Stomach (tissue), 19 donors: ENCODE measurements at places on chromosomes 7 and 10. TPM values are rescaled to one million over a fixed set of nuclear protein-coding genes. Genes with fewer than 3 reads are reported as not detected.

Gene FAM241B
- not detected for total RNA-seq

Gene DGKB
- 0.89 TPM for total RNA-seq

DNA sequence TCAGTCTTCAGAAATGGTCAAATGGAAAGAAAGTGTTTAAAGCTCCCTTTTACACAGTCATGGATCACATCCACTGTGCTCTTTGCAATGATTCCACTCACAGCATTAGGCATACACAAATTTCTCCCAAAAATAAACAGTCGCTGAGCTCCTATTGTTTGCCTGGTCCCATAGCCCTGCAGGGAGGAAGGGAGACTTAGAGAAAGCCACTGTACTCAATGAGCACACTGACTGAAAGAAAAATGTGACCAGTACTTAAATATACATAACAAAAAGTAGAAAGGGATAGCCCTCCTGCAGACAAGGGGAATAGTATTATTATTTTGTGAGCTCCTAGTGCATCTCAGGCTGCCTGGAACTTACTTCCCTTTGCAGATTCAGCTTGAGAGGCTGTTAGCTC is 853.2 kb downstream of the GRID1 start:
- H3K27ac ChIP-seq: no peak overlapping the region
- DNase-seq: no peak
- no peaks in the 10 kb centered on the region for H3K36me3 ChIP-seq
- no peaks in the 10 kb centered on the region for H3K4me1 ChIP-seq
- H3K4me3 ChIP-seq: no peak overlapping the region
- H3K27me3 ChIP-seq: no peaks in the 10 kb centered on the region

Gene RAPGEF5
- total RNA-seq: 190 TPM

DNA sequence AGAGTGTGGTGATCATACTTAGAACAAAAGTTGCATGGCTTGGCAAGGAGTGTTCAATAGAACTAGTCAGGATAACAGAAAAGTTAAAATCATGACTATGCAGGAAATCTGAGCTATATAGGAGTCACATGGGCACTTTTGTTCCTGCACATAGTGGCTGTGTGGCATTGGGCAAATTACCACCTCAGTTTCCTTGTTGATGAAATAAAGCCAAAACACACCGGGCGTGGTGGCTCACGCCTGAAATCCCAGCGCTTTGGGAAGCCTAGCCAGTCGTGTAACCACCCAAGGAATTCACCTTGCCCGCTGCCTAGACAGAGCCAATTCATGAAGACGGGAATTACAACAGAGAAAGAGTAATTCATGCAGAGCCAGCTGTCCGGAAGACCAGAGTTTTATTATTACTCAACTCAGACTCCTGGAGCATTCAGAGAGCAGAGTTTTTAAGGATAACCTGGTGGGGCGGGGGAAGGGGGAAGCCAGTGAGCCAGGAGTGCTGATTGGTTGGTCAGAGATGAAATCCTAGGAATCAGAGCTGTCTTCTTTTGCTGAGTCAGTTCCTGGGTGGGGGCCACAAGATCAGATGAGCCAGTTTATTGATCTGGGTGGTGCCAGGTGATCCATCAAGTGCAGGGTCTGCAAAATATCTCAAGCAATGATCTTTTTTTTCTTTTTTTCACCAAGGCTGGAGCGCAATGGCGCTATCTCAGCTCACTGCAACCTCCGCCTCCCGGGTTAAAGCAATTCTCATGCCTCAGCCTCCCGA is 6.4 kb upstream of the MKRN1 start:
- H3K4me1 ChIP-seq: no peaks in the 10 kb centered on the region
- no peak overlapping the region for H3K27ac ChIP-seq
- no peaks in the 10 kb centered on the region for H3K27me3 ChIP-seq
- no peak for DNase-seq
- no peak overlapping the region for H3K4me3 ChIP-seq

DNA sequence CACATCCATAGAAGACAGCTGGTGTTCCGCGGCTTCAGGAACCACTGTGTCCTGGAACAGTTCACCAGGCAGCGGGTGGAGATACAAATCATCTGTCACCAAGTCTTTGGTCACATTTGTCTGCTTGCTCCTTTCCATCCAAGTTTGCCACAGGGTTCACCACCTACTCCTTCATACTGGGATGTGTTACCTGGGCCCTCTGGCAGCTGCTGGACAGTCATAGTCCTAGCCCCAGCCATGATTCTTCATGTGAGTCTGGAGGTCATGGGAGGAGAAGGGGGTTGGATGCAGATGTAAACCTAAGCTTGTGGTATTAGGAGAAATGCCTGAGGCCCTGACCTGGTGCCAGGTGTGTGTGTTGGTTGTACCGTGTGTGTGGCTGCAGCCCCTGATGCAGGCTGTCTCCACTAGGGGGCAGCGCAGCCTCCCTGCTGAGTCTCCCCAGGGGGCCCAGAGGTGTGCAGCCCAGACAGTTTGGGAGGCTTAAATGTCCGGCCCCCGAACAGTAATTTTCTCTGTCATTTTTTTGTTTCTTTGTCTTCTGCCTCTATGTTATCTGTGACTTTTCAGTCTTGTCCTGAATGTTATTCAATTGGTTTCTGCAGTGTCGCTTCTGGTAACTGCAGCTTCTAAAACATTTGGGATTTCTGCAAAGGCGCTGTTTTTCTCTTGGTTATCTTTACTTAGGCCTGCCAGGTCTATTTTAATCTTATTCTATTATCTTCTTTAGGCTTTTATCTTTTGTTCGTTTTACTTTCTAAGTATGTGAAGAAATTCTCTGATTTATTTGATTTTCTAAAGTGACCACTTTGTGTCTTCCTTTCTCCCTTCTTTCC is 14.8 kb downstream of the NPS start:
- no peaks in the 10 kb centered on the region for H3K36me3 ChIP-seq
- no peak overlapping the region for H3K27ac ChIP-seq
- no peaks in the 10 kb centered on the region for H3K4me1 ChIP-seq
- H3K4me3 ChIP-seq: no peak overlapping the region

Gene IDI2
- 2.9 TPM for total RNA-seq

GRCh38 chr10:74077416-74077815 is 73.2 kb downstream of the AP3M1 start:
- no peaks in the 10 kb centered on the region for H3K4me1 ChIP-seq
- H3K36me3 ChIP-seq: peaks cover 46% of the 10 kb centered on the region
- H3K27ac ChIP-seq: no peak overlapping the region
- DNase-seq: no peak

Gene AKR1C4
- not detected for total RNA-seq

Gene PHYHIPL
- not detected for total RNA-seq

- H3K36me3 ChIP-seq: no peaks in the 10 kb centered on the region
- no peak overlapping the region for H3K27ac ChIP-seq
- peaks cover 21% of the 10 kb centered on the region for H3K4me1 ChIP-seq
- no peak for DNase-seq
- no peaks in the 10 kb centered on the region for H3K27me3 ChIP-seq
These were observed 27.7 kb downstream of the PHYH start for GRCh38 chr10:13272164-13272571.

Gene FFAR4
- not detected for total RNA-seq

GRCh38 chr10:2748287-2748686 is 319.1 kb upstream of the PFKP start:
- no peak overlapping the region for H3K27ac ChIP-seq
- H3K4me3 ChIP-seq: no peak overlapping the region
- no peaks in the 10 kb centered on the region for H3K36me3 ChIP-seq
- no peaks in the 10 kb centered on the region for H3K4me1 ChIP-seq

GRCh38 chr10:115118346-115118745 is 25.2 kb downstream of the ATRNL1 start:
- no peaks in the 10 kb centered on the region for H3K36me3 ChIP-seq
- DNase-seq: no peak
- no peaks in the 10 kb centered on the region for H3K27me3 ChIP-seq
- H3K27ac ChIP-seq: no peak overlapping the region

Gene GTF2I
- 340 TPM for total RNA-seq

Gene CWF19L1
- total RNA-seq: 6.7 TPM

- H3K4me1 ChIP-seq: no peaks in the 10 kb centered on the region
- no peaks in the 10 kb centered on the region for H3K36me3 ChIP-seq
- peak; percentile 83 for DNase-seq
These were observed 56.4 kb downstream of the BBS9 start for GRCh38 chr7:33185786-33186185.

GRCh38 chr10:102120991-102121738 is 997 bp upstream of the LDB1 start:
- H3K36me3 ChIP-seq: no peaks in the 10 kb centered on the region
- H3K4me3 ChIP-seq: peak overlapping the region; percentile 67
- peaks cover 57% of the 10 kb centered on the region for H3K4me1 ChIP-seq
- peak overlapping the region; percentile 95 for H3K27ac ChIP-seq
- DNase-seq: peak; percentile 38
- H3K27me3 ChIP-seq: no peaks in the 10 kb centered on the region

DNA sequence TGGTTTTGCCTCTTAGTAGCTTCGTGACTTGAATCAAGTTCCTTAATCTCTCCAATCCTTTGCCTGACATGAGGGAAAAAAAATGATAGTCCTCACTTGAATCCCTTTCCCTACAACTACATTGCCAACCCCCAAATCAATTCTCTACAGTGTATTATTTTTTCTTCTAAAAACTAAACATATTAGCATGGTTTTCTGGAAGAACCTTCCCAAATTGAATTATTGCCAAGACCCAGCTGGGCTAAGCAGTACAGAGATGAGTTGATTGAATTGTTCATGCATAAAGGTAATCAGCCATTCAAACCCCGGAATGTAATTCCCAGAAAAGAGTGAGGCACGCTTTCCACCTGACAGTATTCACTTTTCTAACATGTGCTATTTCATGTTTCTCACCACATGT is 155.6 kb upstream of the AGR3 start:
- H3K4me1 ChIP-seq: peaks cover 44% of the 10 kb centered on the region
- no peaks in the 10 kb centered on the region for H3K36me3 ChIP-seq
- no peak for DNase-seq
- H3K4me3 ChIP-seq: no peak overlapping the region

- DNase-seq: no peak
- no peaks in the 10 kb centered on the region for H3K36me3 ChIP-seq
- no peaks in the 10 kb centered on the region for H3K27me3 ChIP-seq
- H3K4me1 ChIP-seq: no peaks in the 10 kb centered on the region
These were observed 720.9 kb downstream of the PARD3 start for GRCh38 chr10:34094146-34094696.

Gene EEF1AKMT2
- 18.0 TPM for total RNA-seq

DNA sequence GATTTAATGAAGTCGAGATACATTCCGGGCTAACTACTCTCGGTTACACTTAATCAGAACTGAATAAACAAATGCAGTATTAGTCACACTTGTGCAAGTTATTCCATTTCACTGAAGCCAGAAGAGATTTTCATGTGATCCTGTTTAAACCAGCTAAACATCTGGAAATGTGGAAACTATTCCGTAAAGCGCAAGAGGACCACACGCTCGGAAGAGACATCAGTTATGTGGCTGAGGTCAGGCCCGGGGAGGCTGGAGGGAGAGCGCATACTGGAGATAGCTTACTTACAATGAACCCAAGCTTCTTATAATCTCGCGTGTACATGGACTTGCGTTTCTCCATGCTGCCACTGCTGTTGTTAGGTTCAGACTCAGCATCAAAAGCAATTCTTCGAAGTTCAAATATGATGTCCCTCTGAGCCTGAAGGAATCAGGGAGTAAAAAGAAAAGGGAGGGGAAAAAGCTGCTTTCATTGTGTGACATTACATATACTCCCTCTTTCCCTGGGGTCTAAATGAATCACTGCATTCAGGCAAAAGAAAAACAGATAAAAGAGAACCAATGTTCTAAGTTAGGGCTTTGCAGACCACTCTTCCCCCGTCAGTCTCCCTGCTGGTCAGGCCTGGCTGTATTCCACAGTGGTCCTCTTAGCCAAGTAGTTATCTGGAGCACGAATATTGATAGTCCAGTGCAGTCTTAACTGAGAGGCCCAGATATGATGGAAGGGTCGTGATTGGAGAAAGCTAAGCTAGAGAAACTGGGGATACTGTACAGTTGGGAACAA is 237.4 kb downstream of the ELMO1 start:
- peak; percentile 89 for DNase-seq
- H3K27me3 ChIP-seq: no peaks in the 10 kb centered on the region
- H3K36me3 ChIP-seq: no peaks in the 10 kb centered on the region
- peaks cover 47% of the 10 kb centered on the region for H3K4me1 ChIP-seq

GRCh38 chr7:46029111-46029704 is 108.1 kb upstream of the IGFBP3 start:
- no peak for DNase-seq
- H3K27me3 ChIP-seq: no peaks in the 10 kb centered on the region
- H3K36me3 ChIP-seq: no peaks in the 10 kb centered on the region

DNA sequence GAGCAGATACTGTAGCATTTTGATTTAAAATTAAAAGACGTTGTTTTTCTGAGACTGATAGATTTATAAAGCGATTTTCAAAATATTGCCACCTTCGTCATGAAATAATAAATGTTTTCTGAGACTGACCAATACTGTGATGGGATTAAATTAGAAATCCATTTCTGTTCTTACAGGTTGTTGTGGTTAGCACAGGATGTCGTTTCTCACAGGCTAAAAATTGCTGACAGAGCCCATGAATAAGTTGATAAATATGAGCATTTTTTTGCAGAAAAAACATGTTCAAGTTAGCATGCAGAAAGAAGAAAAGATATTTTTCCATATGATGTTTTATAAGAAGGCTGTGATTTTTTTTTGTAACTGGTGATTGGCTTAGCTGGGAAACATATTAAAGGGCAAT is 66.8 kb downstream of the POU6F2 start:
- H3K4me1 ChIP-seq: no peaks in the 10 kb centered on the region
- no peak overlapping the region for H3K27ac ChIP-seq
- no peak for DNase-seq
- H3K4me3 ChIP-seq: no peak overlapping the region
- H3K27me3 ChIP-seq: no peaks in the 10 kb centered on the region

GRCh38 chr10:60466267-60467201 is 76.9 kb upstream of the ANK3 start:
- H3K36me3 ChIP-seq: no peaks in the 10 kb centered on the region
- no peak for DNase-seq
- H3K4me3 ChIP-seq: no peak overlapping the region
- no peaks in the 10 kb centered on the region for H3K27me3 ChIP-seq

Gene DENND2A
- 17.8 TPM for total RNA-seq

DNA sequence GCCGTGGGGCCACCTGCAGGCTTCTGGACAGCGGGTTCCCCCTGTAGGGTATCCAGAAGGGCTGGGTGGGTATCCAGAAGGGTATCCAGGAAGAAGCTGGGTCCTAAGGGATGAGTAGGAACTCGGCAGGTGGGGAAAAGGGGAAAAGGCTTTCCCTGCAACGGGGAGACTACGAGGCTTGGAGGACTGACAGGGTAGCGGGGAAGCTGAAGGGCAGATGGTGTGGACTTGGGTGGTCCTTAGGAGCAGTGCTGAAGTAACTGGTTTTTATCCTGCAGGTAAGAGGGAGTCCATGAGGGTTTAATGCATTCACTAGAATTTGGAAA is 525 bp downstream of the UBE2D4 start:
- no peak for DNase-seq
- peak overlapping the region; percentile 55 for H3K4me3 ChIP-seq
- H3K27ac ChIP-seq: peak overlapping the region; percentile 95
- no peaks in the 10 kb centered on the region for H3K27me3 ChIP-seq

Gene NSUN5
- total RNA-seq: 6.7 TPM

GRCh38 chr7:150823043-150823442 is 22.5 kb downstream of the TMEM176A start:
- no peaks in the 10 kb centered on the region for H3K27me3 ChIP-seq
- no peaks in the 10 kb centered on the region for H3K4me1 ChIP-seq

Gene TMEM130
- 1.8 TPM for total RNA-seq

- H3K36me3 ChIP-seq: no peaks in the 10 kb centered on the region
- no peaks in the 10 kb centered on the region for H3K27me3 ChIP-seq
- DNase-seq: no peak
- H3K4me1 ChIP-seq: no peaks in the 10 kb centered on the region
These were observed 136.9 kb downstream of the SNX10 start for GRCh38 chr7:26428571-26428970.

Gene INTS1
- 86.2 TPM for total RNA-seq

Gene SFRP4
- total RNA-seq: not detected

- no peaks in the 10 kb centered on the region for H3K36me3 ChIP-seq
- H3K27me3 ChIP-seq: no peaks in the 10 kb centered on the region
- no peak overlapping the region for H3K27ac ChIP-seq
- no peak overlapping the region for H3K4me3 ChIP-seq
These were observed 73.4 kb downstream of the CFAP46 start for GRCh38 chr10:132868995-132869394.
